Activated gamma-delta T cell (primary cell): ENCODE measurements at places on chromosomes 5 and 9.

- DNase-seq = no peak
Observed at GRCh38 chr9:4065054-4065453, 234.8 kb downstream of the GLIS3 start.

DNA sequence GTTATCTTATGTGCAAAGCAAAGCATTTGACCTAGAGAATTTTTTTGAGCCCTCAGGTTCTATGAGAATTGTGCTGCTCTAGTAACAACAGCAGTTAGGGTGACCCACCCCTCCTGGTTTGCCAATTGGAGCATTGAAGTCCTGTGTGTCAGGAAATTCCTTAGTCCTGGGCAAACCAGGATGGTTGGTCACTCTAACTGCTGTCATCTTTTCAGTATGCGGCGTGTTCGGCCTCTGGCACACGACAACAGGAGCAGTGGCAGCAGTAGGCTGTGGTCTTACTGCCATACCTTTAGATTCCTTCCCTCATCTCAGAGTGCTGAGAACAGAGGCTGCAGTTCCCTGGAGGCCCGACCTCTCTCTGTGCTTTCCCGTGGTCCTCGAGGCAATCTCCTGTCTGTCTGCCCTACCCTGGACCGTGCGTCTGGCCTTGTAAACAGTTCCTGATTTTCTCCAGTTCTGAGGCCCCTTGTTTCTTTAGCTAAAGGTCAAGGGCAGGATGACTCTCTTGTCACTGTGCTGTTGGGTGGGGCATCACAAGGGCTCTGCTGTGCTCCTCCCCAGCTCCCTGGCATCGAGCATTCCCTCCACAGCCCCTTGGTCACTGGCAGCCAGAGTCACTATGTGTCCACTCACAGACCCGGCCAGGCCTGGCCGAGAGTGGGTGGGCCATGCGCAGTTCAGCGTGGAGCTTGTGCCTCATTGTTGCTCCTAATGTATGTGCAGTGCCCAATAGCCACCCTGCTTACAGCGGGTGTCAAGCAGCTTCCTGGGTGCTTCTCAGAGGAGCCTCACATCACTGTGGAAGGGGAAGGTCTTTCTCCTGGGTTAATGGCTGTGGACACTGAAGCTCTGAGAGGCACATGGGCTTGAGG is 18.5 kb upstream of the COL15A1 start:
- no peak for DNase-seq

GRCh38 chr5:74424162-74424868 is 216.2 kb downstream of the ENC1 start:
- no peak for DNase-seq

DNA sequence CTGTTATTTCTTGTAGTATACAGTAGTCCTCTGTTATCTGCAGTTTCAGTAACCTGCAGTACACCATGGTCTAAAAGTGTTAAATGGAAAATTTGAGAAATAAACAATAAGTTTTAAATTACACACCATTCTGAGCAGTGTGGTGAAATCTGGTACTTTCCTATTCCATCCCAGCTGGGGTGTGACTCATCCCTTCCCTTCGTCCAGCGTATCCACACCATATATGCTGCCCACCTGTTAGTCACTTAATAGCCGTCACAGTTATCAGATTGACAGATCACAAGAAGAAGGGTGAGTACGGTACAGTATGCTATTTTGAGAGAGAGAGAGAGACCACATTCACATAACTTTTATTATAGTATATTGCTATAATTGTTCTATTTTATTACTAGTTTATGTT is 28.9 kb downstream of the FAM151B start:
- no peak for DNase-seq

DNA sequence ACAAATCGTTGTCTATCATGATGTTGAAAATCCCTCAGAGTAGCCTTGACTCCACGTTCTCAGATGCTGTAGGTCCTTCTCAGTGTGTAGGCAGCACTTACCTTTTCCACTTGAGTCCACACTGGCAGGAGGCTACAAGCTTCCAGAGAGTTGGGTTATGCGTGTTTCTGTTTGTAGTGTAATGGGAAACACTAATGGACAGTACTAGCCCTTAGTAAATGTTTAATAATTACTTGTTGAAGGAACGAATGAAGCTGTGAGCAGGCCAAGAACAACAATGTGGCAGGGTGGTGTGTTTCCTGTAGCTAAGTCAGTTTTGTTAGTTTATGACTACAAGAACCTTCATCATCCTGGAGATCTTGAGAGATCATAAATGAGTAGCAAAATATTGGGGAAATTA is 83.5 kb downstream of the ARHGAP26 start:
- DNase-seq = no peak

GRCh38 chr9:95305770-95306492 is 11.6 kb downstream of the FANCC start:
- DNase-seq = no peak

DNA sequence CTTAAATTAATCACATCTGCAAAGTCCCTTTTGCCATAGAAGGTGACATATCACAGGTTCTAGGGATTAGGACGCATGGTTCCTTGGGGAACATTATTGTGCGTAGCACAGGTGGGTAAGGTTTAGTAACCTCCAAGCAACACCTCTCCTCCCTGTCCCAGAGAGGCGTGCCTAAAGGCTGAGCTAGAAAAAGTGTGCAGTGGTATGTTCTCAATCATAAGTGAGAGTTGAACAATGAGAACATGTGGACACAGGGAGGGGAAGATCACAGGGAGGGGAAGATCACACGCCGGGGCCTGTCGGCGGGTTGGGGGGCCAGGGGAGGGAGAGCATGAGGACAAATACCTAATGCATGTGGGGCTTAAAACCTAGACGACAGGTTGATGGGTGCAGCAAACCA is 14.9 kb downstream of the DAB2IP start:
- no peak for DNase-seq

DNA sequence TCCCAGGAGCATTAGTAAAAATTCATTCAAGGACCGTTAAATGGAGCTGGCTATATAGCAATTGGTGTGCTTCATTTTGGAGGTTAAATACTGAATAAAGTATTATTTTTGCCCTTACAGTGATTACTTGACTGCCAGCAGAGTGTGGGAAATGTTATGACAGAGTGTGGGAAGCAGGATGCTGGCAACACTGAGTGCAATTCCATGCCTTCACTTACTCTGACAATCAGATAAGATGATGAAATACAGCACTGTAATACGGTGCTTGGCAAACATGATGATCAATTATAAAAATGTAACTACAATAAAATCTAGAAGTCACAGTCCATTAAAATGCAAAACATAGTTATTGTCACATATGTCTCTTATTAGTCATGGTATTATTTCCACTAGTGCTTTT is 651.3 kb downstream of the PTPRD start:
- DNase-seq = no peak

DNA sequence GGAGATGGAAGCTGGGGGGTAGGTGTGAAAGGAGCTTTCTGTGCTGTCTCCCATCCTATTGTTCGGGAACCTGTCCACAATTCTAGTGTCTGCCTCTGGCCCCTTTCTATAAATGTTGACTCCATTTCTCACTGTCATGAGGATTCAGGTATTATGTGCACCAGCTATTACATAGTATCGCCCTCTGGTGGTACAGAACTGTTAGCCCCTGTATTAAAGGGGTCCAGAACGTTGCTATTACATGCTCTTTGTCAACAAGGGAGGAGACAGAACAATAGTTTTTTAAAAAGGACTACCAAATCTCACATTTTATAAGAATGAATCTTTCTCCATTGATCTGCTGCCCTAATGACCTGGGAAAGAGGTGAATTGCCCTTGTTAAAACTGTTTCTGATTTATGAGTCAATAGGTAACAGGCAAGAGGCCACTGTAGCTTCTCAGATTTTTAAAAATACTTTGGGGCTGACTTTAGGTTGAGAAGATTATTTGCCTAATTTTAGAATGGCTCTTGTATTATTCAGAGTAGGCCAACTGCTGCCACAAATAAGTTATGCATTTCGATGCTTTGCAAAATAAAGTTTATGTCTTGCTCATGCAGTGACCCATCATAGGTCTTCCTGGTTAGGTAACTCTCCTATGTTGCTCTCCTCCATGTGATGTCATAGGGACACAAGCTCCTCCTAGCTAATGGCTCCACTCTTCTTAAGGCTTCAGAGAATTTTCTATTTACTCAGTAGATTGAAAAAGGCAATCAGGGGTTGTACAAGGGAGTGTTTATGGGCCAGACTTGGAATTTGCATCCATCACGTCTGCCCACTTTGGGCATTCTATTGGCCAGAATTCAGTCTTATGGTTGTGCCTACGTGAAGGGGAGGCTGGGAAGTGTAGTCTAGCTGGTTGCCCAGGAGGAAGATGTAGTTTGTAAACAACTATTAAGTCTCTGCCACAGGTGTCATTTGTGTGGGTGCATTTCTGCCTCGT is 20.8 kb downstream of the DCANP1 start:
- no peak for DNase-seq

GRCh38 chr9:35935755-35936509 is 22.0 kb downstream of the OR2S2 start:
- DNase-seq = no peak

GRCh38 chr9:93397661-93398373 is 53.7 kb upstream of the FAM120A start:
- DNase-seq = no peak

DNA sequence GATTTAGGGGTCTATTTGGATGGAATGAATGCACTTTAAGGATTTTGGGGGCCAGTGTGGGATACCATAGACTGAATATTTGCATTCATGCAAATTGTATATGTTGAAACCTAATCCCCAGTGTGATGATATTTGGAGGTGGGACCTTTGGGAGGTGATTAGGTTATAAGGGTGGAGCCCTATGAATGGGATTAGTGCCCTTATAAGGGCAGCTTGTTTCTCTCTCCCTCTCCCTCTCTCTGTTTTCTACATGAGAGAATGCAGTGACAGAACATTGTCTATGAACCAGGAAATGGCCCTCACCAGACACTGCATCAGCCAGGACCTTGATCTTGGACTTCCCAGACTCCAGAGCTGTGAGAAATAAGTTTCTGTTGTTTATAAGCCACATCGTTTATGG is 166.1 kb downstream of the MED10 start:
- DNase-seq = no peak

DNA sequence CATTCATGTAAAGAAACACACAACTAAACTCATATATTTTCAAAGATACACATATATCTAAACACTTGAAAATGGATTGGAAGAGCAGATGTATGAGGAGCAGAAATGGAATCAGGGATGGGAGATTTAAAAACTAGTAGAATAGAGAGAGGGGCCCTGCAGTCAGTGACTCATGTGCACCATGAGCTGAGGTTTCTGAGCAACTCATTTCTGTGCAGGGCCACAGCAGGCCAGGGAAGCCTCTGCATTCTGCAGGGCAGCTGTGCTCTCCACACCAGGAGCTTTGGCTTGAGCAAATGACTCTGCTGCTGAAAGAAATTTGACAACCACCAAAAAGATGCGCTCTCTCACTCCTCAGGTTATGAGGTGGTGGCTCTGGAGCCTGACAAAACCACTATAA is 27.1 kb downstream of the LHX6 start:
- DNase-seq = no peak

DNA sequence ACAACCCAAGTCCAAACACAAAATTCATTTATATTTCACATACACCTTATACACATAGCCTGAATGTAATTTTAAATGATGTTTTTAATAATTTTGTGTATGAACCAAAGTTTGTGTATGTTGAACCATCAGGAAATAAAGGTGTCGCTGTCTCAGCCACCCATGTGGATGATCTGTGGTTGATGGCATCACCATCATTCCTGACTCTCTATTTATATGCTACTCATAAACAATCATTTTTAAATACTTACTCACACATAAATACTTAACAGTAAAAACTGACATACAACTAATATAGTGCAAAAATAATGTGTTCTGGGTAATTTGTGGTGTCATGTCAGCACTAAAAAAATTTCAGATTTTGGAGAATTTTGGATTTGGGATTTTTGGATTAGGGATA is 38.4 kb downstream of the SMC5 start:
- DNase-seq = no peak

GRCh38 chr5:171521219-171521633 is 101.8 kb downstream of the FGF18 start:
- no peak for DNase-seq

DNA sequence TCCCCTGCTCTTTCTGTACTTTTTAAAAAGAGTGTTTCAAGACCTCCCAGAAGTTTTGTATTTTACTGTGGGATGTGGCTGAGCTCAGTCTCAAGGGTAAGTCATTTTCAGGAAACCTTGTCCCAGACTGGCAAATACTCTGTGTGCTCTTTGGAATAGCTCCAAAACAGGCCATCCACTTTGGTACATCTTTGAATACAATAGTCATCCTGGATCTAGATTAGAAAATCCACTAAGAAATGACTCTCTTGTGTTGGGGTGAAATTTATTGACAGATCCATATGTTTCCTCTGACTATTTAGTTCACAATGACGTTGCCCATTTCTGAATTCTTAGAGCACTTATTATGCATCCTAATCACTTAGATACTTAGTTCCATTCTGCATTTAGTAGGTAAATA is 95.2 kb downstream of the PLCXD3 start:
- no peak for DNase-seq

- DNase-seq = no peak
Observed at GRCh38 chr9:114484215-114484853, 20.9 kb downstream of the WHRN start.

GRCh38 chr9:90964101-90965020 is 162.7 kb downstream of the SYK start:
- no peak for DNase-seq

- DNase-seq = no peak
Observed at GRCh38 chr9:79962836-79963235, 391.1 kb downstream of the TLE4 start.

DNA sequence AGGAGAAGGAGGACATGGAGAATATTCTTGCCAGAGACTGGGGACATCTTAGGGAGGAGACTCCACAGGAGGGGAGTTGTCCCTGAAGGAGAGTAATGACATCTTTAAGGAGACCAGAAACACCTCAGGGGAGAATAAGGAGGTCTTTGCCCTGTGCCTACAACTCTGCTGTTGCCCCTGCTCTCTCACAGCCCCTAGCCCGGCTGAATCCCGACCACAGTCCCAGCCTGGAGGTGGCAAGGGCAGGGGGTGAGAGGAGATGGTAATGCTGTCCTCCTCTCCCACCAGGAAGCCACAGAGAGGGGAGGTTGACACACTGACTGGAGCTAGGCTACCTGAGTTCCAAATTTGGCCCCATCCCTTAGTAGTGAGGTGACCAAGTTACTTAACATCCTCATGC is 30.2 kb upstream of the ENHO start:
- DNase-seq = no peak

DNA sequence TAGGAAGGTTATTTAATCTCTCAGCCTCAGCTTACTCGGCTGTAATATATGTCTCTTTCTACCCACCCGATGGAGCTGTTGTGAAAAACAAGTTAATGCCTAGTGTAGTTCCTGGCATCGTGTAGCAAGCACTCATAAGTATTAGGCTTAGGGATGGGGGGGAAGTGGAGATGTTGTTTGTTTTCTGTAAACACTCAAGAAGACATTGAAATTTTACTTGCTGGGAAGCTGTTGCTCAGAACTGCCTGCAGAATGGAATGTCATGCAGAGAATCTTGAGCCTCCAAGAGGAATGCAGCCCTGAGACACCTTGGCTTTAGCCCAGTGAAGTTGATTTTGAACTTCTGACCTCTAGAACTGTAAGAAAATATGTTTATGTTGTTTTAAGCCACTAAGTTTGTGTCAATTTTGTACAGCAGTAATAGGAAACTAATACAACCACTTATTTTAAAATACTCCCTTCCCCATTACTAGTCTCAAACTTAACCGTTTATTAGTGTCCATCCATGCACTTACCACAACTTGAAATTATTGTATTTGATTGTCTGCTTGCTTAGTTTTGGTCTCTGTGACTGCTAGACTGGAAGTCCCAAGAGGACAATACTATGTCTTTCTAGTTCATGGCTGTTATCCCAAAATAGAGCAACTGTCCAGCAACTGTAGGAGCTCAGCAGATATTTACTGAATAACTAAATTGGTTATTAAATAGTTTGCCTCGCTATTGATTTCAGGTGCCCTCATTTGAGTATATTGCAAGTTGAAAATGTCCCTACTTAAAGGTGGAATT is 53.8 kb downstream of the MFAP3 start:
- DNase-seq = no peak
